ENCODE measurements at places on chromosomes 2 and 18. TPM values are rescaled to one million over a fixed set of nuclear protein-coding genes. Genes with fewer than 3 reads are reported as not detected.

The MAP2 gene
- 7.2 TPM for total RNA-seq

The FBXO48 gene
- 0.83 TPM for total RNA-seq

The RIT2 gene
- not detected for total RNA-seq

The PLB1 gene
- 19.2 TPM for total RNA-seq

The PLCL1 gene
- total RNA-seq = 2.2 TPM

The KIF3C gene
- total RNA-seq = 6.5 TPM

The VWA3B gene
- not detected for total RNA-seq

The ERICH2 gene
- total RNA-seq = not detected

The SP140 gene
- 0.08 TPM for total RNA-seq

The SH3BP4 gene
- 35.9 TPM for total RNA-seq

The MOGAT1 gene
- total RNA-seq = not detected

The CRYBA2 gene
- 0.90 TPM for total RNA-seq

The RGPD4 gene
- total RNA-seq = not detected

The PTPN4 gene
- 15.5 TPM for total RNA-seq

The B3GNT7 gene
- total RNA-seq = 6.2 TPM

The PELI1 gene
- 60.0 TPM for total RNA-seq

The LOXL3 gene
- total RNA-seq = 13.3 TPM

The APLF gene
- 5.0 TPM for total RNA-seq

The DLX1 gene
- total RNA-seq = not detected

The PROC gene
- total RNA-seq = 62.3 TPM

The ZC3H6 gene
- total RNA-seq = 4.5 TPM

The DSC3 gene
- total RNA-seq = 39.7 TPM

The MALL gene
- 30.8 TPM for total RNA-seq

The ACKR3 gene
- total RNA-seq = 47.1 TPM

The NBAS gene
- total RNA-seq = 45.8 TPM

The COL4A4 gene
- 1.7 TPM for total RNA-seq

The COLEC11 gene
- 22.6 TPM for total RNA-seq

The MYO7B gene
- total RNA-seq = 17.6 TPM

The ARHGAP28 gene
- total RNA-seq = 71.3 TPM

The HMSD gene
- total RNA-seq = 0.10 TPM

The GRHL1 gene
- 10.9 TPM for total RNA-seq

The SAG gene
- 0.47 TPM for total RNA-seq

The MGAT4A gene
- total RNA-seq = 22.2 TPM

The ST8SIA3 gene
- 0.04 TPM for total RNA-seq

The CHAC2 gene
- total RNA-seq = 2.1 TPM

The DYNAP gene
- not detected for total RNA-seq

The CMPK2 gene
- 7.0 TPM for total RNA-seq

The REG3A gene
- 1.6 TPM for total RNA-seq

The SNORC gene
- total RNA-seq = 1.4 TPM

The FAM210A gene
- 25.0 TPM for total RNA-seq

The GALNT14 gene
- total RNA-seq = 2.2 TPM

Measured in hepatocyte (in vitro differentiated cells).